ENCODE measurements at places on chromosomes 5 and 9.

DNA sequence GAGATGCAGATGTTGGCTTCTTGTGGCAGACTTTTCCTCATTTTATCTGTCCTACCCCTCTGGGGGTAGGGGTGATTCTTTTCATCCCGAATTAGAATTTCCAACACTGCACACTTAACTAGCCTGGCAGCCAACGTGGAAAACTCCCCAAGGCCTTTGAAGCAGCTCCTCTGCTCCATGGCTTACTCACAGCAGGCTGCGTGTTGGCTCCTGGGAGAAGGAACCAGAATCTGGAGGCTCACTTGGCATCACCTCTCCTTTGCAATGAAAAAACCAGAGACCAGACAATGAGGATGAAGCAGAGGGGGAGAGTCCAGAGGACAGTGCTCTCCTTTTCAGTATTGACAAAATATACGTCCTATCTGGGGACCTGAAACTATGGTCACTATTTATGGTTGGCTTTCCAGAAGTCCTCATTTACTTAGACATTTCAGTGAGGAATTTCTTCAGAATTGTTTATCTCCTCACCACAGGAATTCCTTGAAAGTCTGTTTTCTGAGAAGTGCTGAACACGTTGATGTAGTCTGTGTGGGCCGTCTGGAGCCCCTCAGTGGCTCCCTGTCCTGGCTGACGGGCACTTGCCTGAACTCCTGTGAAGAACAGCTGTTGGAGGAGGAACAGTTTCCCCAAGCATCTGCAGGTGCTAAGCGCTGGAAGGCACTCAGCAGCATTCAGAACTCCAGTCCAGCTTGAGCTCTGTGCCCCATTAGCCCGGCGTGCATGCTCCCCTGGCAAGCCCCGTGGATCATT, 231.3 kb downstream of the RFK start:
- no peak for DNase-seq

DNA sequence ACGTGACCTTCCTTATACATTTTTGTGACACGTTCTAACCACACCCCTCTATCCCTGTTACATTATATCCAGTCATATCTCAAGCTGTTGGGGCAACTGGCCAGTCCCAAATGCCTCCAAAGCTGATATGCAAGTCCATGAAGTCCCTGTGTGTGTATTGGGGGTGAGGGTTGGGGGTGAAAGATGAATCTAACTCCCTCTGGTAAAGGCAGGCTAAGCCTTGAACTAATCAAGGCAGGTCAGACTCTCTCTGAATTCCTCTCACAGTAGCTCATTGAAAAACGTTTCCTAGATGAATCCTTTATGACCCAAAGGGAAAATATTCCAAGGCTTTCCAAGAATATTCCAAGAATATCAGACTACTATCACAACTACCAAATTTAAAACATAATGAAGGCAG, 174.4 kb downstream of the MUSK start:
- DNase-seq = no peak

DNA sequence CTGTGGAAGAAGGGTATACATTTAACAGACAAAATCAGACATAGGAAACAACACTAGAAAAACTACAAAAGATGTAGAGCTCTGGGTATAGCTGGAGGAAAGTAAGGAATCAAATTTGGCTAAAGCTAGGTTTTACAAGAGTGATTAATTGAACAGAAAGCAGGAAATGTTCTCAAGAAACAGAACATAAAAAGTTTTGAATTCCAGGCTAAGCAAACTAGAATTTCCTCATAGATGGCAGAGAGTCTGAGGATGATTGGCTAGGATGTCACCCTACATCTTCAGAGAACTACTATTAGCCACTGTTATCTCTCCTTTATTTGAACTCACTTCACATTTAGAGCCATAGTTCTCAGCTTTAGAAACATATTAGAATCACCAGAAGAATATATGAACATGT, 502.1 kb upstream of the PAPPA start:
- no peak for DNase-seq

GRCh38 chr5:85670417-85670816, 947.3 kb upstream of the COX7C start:
- DNase-seq = no peak

- DNase-seq = no peak
Observed at GRCh38 chr5:170403675-170404074, 14.5 kb upstream of the KCNMB1 start.

DNA sequence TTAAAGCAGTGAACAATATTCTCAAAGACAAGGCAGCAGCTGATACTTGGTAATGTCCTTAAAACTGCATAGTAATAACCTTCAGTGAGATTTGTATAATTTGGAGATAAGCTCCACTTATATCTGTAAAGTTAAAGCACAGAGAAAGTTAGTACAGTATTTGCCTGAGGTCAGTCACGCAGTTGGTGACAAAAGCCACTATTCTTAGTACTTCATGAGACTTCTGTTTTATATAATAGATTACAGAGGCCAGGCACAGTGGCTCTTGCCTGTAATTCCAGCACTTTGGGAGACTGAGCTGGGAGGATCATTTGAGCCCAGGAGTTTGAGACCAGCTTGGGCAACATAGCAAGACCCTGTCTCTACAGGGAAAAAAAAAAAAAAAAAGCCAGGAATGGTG, 266.4 kb upstream of the DMRT1 start:
- DNase-seq = no peak

GRCh38 chr5:122702524-122702875, 72.4 kb upstream of the SNX2 start:
- no peak for DNase-seq

GRCh38 chr5:115459855-115460341, 84.7 kb downstream of the FEM1C start:
- DNase-seq = no peak

DNA sequence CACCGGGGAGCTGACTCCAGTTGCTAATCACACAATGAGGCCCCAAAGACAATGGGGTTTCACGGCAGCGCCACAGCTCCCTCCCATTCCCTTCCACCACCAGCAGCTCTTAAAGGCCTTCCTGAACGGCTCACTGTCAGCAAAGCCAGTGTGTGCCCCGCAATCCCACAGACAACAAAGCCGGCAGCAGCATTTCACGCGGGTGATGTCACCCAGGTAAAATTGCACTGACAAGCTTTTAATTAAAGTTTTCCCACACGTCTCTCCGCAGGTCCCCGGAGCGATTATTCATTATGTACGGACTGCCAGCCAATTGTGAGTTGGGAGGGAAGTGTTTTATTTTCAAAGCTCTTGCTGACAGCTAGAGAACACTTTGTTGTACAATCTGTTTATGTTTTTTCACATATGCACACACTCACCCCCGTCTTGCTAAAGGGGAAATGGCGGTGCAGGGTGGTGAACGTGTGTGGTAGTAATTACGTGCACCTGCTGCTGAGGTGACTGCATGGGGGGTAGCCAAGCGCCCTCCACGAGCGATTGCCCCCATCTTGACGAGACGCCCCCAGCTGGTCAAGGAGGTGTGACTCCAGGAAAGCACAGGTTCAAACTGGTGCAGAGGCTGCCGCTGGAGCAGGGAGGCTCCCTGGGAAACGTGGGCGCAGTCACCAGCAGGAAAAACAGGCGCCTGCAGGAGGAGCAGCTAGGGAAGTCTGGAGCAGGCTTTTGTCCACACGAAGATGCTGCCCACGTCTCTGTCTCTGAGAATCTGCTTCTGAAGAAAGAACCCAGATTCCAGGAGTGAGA, 65.0 kb downstream of the IRX2 start:
- DNase-seq = no peak

- DNase-seq = no peak
Observed at GRCh38 chr5:174384509-174384947, 339.0 kb downstream of the NSG2 start.

- DNase-seq = no peak
Observed at GRCh38 chr9:108811944-108812343, 43.8 kb downstream of the ACTL7B start.

GRCh38 chr5:136734628-136735027, 369.3 kb upstream of the TRPC7 start:
- no peak for DNase-seq

DNA sequence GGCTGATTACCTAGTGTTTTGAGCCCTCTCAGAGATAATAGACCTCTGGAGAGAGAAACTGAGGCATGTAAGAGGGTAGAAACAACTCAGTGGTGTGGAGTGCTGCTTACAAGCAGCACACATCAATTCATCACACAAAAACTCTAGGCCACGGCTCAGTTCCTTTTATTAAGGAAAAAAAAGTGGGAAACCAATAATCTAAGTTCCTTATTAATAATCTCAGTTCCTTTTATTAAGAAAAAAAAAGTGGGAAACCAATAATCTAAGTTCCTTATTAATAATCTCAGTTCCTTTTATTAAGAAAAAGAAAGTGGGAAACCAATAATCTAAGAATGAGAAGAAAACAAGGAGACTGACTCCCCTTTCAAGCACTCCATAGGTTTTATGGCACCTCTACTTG, 28.0 kb downstream of the TXNDC8 start:
- DNase-seq = no peak

- no peak for DNase-seq
Observed at GRCh38 chr5:38263983-38264382, 5.6 kb downstream of the EGFLAM start.

GRCh38 chr9:82367016-82367415, 378.4 kb downstream of the SPATA31D1 start:
- DNase-seq = no peak

DNA sequence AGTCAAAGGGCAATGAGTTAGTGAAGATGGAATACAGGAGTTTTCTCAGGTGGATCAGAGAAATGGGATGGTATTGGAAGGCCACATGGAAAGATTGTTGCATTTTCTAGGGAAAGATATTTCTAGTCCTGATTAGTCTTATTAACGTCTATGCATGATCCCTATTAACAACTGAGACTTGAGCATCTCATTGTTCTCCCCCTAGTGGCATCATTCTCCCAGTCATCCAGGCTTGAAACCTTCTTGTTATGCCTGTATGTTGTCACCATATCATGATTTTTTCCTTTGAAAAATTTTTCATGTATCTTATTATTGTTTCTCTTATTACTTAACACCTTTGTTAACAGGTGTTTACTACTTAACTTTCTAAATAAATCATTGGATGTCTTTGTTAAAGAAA, 34.4 kb downstream of the KIF2A start:
- no peak for DNase-seq

DNA sequence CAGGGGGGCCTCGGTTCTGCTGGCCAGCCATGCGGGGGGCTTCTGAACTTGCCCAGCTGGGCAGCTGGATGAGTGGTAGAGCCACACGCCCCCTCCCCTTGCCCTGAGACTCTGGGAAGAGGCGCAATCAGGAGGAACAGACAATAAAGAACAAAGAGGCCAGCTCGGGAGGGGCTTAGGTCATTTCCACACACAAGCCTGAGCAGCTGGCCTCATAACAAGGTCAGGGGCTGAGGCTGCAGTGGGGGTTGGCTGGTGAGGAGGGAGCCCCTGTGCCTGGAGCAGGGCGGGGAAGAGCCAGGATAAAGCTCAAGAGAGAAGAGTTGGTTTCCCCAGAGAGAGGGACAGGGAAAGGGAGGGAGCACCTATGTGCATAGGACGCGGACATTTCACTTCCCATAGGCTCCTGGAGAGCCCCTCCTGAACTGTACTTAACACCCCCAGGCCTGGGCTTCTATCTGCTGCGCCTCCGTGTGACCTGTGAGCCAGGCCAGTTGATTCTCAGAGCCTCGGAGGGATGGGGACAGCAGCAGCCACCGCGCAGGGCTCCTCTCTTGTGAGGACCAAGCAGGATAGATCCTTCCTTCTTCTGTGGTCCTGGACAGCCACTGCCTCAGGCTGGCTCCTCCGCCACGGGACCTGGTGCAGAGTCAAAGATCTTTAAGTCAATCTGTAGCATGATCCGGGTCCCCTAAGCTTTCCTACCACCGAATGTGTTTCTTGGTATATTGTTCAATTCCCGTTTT, 75.3 kb upstream of the GGTA1 start:
- no peak for DNase-seq

- no peak for DNase-seq
Observed at GRCh38 chr9:128886211-128886891, 4.4 kb downstream of the LRRC8A start.

GRCh38 chr5:4730279-4730678, 409.9 kb upstream of the ADAMTS16 start:
- no peak for DNase-seq

GRCh38 chr5:36569491-36569890, 36.9 kb upstream of the SLC1A3 start:
- no peak for DNase-seq

DNA sequence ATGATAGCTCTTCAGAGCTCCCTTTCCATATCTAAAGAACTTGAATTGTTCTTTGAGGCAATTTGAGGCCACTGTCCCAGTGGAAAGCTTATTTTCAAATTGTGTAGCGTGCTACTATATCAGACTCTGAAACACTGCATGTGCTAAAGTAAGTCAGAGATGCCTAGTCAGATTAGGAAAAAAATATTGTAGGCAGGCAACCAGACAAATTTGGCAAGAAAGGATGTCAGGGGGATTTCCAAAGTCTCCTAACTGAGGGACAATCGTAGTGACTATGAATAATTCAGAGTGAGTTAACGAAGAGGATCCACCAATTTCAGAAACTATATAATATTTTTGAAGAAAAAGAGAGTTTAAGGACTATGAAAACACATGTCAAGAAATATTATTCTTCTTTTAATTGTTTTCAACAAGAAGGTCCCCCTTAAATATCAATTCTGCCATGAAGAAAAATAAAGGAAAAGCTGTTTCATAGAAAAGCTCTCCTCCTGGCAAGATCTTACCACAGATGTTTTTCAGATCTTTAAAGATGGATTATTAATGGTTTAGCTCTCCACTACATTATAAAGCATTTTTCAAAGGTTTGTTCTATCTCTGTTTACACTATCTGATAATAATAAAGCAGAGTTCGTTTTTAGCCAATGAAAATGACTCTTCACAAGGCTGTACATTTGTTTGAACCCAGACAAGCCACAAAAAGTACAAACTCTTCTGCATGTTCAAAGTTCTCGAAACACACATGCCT, 273.5 kb upstream of the PTGER4 start:
- DNase-seq = no peak

GRCh38 chr5:68627001-68627400, 411.4 kb downstream of the PIK3R1 start:
- DNase-seq = no peak

DNA sequence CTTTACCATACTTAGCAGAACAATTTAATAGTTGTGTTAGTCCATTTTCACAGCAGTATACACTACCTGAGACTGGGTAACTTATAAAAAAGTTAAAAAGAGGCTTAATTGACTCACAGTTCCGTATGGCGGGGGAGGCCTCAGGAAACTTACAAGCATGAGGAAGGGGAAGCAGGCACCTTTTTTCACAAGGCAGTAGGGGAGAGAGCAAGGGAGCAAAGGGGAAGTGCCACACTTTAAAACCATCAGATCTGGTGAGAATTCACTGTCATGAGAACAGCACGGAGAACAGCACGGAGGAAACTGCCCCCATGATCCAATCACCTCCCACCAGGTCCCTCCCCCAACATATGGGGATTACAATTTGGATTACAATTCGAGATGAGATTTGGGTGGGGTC, 269.9 kb downstream of the MTRR start:
- no peak for DNase-seq

GRCh38 chr5:122369253-122369815, 57.3 kb downstream of the SNCAIP start:
- DNase-seq = no peak
